Stimulated activated CD4-positive, alpha-beta T cell treated with anti-CD3 and anti-CD28 coated beads, TNF-alpha, amount 100 ng/mL, for 1 hour (primary cell): ENCODE measurements at places on chromosomes 11 and 22.

DNA sequence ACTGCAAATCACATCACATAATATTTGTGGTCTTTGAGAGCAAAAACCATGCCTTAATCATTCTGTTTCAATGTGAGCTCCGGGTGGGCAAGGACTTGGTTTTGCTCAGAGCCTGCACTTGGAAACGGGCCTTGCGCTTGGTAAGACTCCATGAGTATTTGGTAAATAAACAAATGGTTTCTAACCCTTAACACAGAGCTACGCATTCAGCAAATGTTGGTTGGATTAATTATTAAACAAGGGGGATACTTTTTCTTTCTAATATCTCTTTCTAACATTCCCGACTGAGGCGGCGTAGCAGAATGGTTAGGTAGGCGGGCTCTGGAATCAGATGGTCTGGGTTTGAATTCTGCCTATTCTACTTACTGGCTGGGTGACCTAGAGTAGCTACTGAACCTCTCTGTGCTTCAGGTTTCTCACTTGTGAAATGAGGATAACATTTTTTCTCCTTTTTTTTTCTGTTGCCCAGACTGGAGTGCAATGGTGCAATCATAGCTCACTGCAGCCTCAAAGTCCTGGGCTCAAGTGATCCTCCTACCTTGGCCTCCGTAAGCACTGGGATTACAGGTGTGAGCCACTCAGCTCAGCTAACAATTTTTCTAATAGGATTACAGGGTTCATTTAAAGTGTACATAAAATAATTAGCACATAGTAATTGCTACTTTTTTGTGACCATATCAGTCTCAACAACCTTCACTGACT lies 3.4 kb upstream of the FAM83F start:
- no peak for DNase-seq

- DNase-seq = no peak
Observed at GRCh38 chr11:10588904-10589303, 20.4 kb upstream of the LYVE1 start.

GRCh38 chr22:31917227-31917921 lies 27.0 kb upstream of the YWHAH start:
- DNase-seq = no peak

DNA sequence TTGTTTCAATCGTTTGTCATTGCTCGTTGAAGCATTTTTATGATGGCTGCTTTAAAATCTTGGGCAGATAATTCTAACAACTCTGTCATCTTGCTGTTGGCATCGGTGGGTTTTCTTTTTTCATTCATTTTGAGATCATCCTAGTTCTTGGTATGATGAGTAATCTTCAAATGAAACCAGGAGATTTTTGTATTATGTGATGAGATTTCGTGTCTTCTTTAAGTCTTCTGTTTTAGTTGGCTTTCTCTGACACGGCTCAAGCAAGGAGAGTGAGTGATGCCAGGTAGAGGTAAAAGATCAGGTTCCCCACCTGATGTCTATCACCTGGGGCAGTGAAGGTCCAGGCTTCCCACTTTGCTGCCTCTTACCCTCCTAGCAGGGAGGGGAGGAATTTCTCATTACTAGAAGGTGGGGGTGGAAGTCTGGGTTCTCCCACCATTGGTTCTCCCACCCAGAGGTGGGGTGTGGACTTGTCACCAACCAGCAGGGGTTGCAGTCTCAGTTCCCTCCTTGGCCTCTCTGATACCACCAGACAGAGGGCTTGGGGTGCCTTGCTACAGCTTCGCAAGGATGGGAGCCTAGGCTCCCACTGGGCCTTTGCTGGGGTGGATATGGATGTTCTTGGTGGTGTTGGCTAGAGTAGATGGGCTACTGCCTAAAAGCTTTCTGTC lies 12.9 kb downstream of the CDC45 start:
- DNase-seq = no peak

DNA sequence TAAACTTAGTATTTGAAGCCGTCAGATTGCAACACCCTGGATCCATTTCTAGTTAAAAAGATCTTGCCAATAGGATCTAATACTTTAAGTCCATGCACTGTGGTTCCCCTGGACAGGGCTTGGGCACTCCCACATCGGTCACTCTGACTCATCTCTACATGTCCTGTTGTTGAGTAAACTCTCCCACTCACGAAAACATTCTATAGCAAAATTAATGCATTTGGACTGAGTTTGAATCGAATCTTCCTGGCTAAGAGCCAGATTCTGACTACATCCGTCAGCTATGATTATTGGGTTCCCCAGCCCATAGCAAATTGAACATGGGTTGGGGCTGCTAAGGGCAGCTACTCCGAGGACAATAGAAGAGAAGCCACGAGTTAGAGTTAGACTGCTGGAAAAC lies 182.1 kb upstream of the SORL1-AS1 start:
- DNase-seq = no peak

DNA sequence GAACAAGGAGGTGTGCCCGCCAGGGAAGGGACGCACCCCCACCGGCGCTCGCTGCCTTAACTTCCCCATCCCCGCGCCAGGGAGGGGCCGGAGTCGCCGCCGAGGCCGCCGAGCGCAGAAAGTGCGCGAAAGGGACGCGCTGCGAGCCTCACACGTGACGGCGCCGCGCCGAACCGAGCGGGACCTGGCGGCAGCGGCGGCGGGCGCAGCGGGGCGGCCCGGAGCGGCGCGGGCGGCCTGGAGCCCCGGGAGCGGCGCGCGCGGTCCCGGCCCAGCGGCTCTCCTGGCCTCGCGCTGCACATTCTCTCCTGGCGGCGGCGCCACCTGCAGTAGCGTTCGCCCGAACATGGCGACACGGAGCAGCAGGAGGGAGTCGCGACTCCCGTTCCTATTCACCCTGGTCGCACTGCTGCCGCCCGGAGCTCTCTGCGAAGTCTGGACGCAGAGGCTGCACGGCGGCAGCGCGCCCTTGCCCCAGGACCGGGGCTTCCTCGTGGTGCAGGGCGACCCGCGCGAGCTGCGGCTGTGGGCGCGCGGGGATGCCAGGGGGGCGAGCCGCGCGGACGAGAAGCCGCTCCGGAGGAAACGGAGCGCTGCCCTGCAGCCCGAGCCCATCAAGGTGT lies at the start of gene SORL1:
Gene SORL1, plus strand, starts transcription at position 329 of the 623 bp plus-strand sequence. Its CDS starts 18 bp downstream, at position 347.
- DNase-seq = no peak

GRCh38 chr11:86923999-86924766 lies 31.0 kb downstream of the FZD4 start:
- no peak for DNase-seq

DNA sequence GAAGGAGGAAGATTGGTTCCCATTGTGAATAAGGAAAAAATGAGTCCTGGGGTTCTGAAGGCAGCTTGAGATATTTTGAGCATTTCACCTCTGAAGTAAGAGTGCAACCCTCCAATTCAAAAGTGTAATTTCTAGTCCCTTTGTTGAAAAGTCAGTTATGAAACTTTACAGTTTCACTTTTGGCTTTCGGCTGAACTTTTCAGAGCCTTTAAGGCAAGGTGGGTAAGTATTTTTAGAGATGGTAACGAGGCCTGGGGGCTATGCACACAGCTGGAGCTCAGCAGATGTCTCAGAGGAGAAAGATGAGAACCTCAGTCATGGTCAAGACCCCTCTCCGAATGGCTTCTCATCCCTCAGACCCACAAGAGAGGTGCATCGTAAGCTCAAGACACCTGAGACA lies 267.6 kb downstream of the KIRREL3 start:
- DNase-seq = no peak

- no peak for DNase-seq
Observed at GRCh38 chr11:12128301-12128751, 17.9 kb downstream of the MICAL2 start.

- DNase-seq = no peak
Observed at GRCh38 chr11:78787696-78788095, 213.0 kb upstream of the NARS2 start.

- no peak for DNase-seq
Observed at GRCh38 chr11:131737357-131737756, 366.9 kb downstream of the NTM start.

GRCh38 chr22:30535182-30535581 lies 11.4 kb downstream of the SEC14L6 start:
- DNase-seq = no peak

DNA sequence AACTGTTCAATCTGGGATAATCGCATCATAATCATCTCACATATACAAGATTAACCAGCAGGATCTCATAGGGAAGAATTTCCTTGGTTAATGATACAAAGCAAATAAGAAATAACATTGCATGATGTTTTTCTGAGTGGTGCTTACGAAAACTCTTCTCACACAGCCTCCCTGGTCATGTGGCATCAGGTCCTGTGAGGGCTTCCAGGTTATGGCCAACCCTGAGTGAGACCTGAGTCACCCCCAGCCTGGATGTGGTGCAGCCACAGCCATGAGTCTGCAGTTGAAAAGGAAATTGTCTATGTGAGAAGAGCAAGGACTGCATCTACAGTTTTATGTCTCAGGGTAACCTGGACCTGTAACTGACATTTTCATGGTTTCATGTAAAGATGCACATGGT lies 90.5 kb upstream of the XKR3 start:
- DNase-seq = no peak

- DNase-seq = no peak
Observed at GRCh38 chr11:118434123-118434552, 2.2 kb upstream of the KMT2A start.

DNA sequence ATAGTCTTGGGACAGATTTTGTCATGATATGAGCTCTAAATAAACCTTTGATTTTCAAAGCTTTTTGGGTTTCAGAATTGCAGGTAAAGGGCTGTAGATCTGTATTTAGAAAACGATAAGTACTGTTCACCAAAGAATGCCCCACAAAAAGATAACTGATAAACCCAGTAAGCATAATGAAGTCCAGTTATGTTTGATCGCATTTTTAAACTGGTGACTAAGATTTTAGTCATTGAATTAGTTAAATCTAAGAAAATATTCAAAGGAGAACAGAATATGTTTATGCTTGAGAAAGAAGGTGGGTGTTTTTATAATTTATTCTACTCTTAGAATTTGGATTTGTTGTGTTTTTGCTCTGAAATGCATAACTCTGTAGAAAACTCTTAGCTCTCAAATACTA lies 11.6 kb downstream of the DEPDC7 start:
- DNase-seq = no peak
